ENCODE measurements at places on chromosomes 13 and 19.

GRCh38 chr13:42997381-42997780, 5.3 kb upstream of the EPSTI1 start:
- DNase-seq = no peak

DNA sequence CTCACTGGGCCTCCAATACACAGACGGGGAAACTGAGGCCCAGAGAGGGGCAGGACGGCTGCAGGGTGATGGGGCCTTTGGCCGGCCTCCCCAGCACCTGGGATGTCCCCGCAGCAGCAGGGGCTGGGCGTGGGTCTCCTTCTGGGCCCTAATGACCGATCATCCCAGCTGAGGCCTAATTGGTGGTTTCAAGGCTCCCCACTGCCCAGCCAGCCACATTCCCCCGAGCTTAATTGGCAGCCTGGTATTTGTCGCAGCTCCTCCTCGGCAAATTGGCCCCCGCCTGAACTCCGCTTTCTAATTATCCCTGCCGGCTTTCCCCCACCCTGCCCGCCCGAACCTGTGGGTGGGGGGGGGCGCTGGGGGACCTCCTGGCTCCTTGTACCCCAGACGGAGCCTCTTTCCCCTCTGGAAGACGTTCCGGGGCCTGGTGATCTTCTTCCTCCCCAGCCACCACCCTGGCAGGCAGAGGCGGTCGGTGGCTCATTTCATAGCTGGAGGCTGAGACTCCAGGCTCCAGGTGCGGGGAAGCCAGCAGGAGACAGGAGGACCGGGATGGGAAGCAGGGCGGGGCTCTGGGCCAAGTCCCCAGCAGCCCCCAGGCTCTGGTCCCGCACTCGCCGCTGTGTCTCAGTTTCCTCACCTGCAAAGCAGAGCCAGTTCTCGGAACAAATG, 27.2 kb upstream of the WDR18 start:
- DNase-seq = no peak

DNA sequence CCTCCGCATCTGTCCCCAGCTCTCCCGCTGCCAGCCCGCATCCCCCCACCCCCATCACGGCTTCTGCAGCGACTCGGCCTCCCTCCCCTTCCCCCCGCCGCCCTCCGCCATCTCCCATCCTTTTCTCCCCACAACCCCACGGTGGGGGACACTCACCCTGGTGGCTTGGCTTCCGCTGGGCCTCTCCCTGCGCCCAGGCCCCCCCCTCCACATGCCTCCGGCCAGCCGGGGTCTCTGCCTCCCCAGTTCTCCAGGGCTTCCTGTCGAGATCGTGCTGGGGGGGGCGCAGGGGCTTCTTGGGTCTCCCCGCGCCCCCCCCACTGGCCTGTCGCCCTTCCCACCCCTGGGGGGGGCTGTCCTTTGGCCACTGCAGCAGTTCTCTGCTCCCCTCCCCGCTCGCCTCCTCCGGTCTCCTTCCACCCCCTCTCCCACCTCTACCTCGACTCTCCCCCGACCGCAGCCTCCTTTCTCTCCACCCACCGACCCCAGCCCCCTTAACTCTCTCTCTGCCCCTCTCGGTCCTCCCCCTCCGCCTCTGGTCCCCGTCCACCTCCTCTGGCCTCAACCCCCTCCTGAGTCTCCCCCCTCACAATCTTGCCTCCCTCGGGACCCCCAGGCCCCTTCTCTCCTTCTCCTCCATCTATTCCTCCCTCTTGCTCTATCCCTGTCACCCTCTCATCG, 17.1 kb downstream of the LRRC4B start:
- DNase-seq = no peak

DNA sequence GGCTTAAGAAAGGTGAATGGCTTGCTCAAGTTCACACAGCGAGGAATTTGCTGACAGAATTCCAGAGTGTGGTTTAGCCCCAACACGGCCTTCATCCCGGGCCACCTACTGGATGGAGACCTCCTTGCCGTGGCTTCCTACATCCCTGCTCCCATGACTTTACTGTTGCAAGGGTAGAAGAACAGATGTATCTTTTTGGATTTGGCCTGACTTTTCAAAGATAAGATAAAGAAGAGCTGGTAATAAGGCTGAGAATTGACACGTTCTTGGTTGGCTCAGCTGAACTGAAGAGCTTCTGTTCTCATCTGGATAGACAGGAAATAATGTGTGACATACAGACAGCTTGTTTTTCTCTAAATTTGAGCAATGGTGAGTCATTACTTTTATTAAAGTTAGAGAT, 113.1 kb downstream of the KLF5 start:
- no peak for DNase-seq

DNA sequence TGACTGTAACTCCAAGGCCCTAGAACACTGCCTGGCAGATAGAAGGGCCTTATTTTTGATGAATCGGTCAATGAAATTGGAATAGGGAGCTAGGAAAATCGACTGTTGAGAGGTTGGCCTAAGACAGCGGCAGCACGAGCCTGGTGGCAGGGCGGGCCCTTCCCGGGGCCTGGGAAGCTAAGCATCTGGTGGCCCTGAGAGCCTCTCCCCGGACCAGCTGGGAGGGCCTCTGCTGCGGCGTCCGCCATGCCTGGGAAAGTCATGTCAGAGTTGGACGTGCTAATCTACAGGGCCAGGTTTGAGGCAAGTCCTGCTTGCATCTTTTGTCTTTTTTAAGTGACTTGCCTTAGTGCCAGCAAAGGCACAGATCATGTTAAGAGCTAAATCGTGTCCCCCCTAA, 11.2 kb upstream of the GPR12 start:
- DNase-seq = no peak

- DNase-seq = no peak
Measured at GRCh38 chr19:13937479-13938300, 527 bp downstream of the PODNL1 start.

DNA sequence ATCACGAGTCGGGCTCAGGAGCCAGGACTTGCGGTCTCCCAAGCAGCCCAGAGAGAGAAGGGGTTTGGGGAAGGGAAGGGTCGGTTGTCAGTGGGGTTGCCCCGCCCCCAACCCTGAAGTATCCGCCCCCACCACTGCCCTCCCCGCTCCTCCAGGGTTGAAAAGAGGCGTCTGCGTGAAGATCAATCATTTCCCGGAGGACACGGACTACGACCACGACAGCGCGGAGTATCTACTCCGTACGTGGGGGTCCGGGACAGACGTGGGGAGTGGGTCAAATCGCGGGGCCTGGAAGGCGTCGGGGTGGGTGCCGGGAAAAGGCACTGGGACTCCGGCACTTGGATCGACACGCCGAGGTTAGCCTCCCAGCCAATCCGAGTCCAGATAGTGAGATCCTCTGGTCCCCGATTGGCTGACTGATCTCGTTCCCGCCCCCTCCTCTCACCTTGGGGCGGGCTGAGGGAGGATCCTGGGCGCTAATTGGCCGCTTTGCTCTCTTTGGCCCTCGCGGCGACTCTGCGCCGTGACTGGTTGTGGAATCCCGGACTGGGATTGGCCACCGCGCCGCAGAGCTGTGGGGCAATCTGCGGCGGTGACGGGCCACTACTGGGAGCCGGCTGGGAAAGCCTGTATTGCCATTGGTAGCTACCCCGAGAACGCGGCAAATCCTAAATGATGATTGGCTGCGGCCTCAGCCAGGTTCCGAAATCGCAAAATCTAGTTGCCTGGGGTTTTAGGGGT, 13.3 kb upstream of the CACNG6 start:
- DNase-seq = peak; percentile 73

DNA sequence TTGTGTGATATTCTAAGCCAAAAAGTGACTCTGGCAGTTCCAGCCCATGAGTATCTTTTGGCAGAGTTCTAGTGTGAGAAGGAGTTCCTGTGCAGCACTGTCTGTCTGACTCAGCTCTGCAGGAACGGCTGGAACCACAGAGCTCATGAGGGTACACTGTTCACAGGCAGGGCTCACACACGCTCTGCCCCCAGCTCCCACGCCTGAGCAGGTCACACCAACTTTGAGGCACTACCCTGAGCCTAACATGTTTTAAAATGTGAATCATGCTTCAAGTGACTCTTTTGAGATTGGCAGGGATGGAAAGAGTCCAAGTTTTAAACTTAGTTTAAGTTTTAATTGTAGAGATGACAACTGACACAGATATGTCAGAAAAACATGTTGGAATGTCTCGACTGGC, 1203.3 kb downstream of the UQCRFS1 start:
- no peak for DNase-seq

GRCh38 chr19:9620842-9621155, 233 bp downstream of the ZNF561 start:
- DNase-seq = no peak

DNA sequence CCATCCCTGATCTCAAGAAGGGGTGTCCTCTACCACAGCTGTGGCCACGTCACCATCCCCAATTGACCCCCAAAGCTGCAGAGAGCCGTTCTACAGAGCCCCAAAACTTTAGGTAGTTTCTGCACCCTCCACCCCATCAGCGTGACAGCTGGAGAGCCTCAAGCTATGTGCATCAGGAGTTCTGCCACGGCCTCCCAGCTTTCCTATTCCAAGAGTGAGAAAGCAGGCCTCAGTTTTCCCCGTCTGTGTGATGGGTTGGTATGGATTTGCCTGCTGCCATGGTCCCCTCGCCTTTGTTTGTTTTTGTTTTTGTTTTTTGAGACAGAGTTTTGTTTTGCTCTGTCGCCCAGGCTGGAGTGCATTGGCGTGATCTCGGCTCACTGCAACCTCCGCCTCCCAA, 1.5 kb downstream of the BCL3 start:
- no peak for DNase-seq

DNA sequence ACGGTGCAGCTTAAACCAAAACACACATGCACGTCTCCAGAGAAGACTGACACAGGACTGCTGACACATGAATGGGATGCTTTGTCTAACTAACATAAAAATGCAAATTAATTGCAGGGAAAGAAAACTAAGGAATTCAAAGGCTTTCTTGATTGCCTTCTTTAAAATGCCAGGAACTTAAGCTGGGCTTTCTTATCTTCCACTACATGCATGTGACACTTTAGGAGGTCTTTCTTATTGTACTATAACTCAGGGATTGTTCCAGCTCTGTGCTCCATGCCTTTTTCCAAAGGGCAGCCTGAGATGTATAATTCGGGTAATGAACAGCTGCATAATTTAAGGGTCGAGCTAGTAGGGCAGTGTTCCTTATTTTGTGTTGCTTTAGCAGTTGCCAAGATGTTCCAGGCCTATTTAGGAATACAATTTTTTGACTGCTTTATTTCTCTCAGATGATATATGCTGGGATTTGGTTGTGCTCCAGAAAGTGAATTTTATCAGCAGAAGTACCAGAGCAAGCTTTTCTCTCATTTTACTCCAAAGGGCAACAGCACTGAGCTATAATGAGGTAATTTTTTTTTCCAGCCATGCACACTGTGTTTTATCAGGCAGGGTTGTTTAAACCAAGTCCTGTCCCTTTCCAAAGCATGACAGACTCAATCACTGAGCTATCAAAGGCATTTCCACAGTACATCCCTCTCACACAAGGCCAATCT, 885.2 kb downstream of the PCDH9 start:
- DNase-seq = no peak

GRCh38 chr13:110518571-110518970, 43.0 kb downstream of the RAB20 start:
- DNase-seq = no peak

- DNase-seq = no peak
Measured at GRCh38 chr13:43258771-43259170, 235.4 kb downstream of the DNAJC15 start.

DNA sequence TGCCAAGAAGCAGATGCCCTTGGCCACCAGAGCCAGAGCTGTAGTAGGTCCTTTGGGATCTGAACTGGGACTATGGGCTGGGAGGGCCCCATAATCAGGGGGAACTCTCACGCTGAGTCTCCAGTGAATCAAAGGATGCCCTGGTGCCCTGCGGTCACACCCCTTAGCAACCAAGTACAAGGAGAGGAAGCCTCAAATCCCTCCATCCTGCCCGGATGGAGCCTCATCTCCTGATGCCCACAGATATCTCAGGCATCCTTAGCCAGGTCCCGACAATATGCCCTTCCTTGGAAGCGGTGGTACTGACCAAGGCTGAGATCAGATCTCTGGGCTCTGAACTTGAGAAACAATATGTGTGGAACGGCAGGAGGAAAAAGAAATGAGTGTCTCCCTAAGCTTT, 1.7 kb downstream of the PLEKHA4 start:
- DNase-seq = no peak

DNA sequence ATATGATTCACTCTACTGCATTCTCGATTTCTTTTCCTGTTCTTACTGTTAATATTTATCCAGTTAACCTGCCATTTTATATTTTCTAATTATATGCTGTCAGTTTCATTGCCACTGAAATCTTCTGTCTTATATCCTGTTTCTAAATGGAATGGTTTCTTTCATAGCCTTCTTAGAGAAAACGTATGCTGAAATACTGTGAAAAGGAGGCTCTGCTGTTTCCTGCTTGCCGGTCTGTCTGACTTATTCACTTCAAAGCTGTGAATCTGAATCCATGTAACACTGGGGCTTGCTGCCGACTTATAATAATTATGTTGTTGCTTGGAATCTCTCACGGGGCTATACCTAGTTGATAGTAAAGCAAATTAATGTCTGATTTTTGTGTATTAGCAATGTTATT, 80.0 kb downstream of the GPR12 start:
- no peak for DNase-seq

DNA sequence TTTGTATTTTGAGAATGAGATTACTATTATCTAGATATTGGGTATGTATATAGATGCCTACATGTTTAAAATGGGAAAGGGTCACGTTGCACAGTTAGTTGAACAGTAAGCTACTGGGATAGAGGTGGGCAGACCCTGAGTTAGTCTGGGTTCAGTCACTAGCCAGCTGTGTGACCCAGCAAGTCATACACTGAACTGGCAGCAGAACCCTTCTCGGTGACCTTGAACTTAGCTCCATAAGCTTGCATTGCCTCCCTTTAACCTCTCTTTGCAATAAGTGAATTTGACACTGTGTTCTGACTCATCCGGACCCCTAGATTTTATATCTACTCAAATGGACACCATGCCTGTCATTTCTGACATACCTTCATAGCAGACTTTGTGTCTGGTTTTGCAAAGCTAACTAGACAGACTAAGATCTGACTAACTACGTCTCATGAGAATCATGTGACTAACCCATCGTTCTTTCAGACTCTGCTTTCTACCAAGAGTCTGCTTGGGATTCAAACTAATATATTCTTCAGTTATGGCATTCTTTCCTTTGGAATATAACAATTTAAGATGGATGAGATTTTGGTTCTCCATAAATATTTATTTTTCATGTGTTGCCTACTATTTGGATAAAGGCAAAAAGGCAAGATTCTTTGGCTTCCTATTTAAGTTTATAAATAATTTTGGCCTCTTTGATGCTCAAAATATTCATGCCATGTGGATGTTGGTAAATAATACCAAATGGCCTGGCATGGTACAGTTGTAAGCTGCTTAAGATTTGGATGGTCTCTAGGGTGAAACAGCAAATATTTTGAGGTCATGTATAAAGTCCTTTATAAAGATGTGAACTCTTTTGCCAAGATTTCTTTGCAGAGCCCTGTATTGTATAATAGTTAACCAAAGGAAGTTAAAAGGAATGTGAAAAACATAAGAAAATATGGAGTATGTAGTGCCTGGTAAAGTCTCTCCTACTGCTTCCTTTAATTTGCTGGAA, 159.3 kb downstream of the ITGBL1 start:
- DNase-seq = no peak

- no peak for DNase-seq
Measured at GRCh38 chr13:61415749-61416148, at the start of gene PCDH20. PCDH20 (minus strand) TSS chr13:61415849; CDS start chr13:61415158, 691 bp downstream.

Measured in stimulated activated CD4-positive, alpha-beta T cell treated with anti-CD3 and anti-CD28 coated beads, Interleukin-1b, Interleukin-23, amount 100 ng/mL, for 48 hours (primary cell).